HuH-7 (cell line): ENCODE measurements at places on chromosomes 2 and 18.

GRCh38 chr2:236177967-236178889, 10.0 kb upstream of the GBX2 start:
- DNase-seq = peak; percentile 85

- no peak for DNase-seq
These were observed 17.7 kb upstream of the SP3 start for GRCh38 chr2:173982918-173983317.

- no peak for DNase-seq
These were observed 21.6 kb upstream of the VPS4B start for GRCh38 chr18:63443829-63444228.

DNA sequence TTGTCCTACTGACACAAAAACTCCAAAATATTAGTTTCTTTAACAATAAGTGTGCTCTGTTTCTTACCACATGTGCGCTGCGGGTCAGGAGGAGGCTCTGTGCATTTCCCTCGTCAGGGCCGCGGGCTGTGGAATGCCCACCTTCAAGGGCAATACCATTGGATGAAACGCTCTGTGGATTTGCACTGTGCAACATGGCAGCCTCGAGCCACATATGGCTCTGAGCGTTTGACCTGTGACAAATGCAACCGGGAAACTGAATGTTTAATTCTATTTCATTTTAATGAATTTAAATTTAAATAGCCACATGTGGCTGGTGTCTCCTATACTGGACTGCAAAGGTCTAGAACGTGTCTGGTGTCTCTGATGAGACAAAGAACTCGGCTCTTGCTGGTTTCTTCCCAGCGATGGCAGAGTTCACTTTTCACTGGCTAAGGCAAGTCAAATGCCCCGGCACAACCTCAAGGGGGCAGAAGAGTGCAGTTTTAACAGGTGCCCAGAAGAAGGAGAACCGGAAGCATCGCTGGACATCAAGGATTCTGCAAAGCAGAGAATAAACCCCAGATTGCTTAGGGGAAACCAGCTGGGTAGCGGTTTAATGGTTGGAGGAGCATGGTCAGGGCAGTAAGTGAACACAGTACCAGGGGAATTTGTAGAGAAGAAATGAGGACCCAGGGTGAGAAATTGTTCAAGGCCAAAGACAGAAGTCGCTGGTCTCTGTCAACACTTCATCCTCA, 37.0 kb upstream of the TMEM18 start:
- DNase-seq = peak; percentile 26

DNA sequence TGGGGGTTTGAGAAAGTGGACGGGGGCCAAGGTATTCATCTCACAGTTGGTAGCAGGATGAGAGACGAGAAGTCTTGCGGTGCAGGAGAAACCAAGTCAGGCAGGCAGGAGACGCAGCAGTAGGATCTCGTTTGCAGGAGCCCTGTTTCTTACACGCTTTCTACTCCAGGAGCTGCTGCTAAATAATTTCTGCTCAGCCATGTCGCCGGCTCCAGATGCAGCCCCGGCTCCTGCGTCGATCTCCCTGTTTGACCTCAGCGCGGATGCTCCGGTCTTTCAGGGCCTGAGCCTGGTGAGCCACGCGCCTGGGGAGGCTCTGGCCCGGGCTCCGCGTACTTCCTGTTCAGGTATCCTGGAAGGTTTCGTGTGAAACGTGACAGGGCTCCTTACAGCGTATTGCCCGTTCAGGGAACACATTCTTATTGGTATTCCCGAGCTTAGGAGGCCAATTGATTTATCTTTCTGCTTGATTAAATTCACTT, 494 bp downstream of the ANKZF1 start:
- peak; percentile 44 for DNase-seq

DNA sequence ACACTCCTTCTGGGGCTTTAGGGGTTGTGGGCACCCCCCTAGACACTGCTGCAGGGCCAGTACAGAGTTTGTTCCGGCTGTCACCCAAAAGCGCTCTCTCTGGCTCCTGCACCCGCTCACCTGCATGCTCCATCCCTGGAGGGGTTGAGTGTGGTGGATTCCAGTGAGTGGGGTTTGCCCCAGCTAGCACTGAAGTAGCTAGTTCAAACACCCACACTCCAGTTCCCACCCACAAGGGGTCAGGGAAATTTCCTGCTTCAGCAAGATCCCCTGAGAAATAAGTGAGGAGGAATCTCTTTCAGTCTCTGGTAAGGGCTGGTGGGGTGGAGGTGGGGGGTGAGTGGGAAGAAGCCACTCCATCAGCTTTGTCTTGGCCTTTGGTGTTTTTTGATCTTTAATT, 73.6 kb downstream of the TMEM17 start:
- DNase-seq = no peak

GRCh38 chr2:30706534-30707303, 100.5 kb downstream of the CAPN13 start:
- DNase-seq = peak; percentile 34

GRCh38 chr2:228072669-228073068, 108.8 kb downstream of the SPHKAP start:
- no peak for DNase-seq

GRCh38 chr2:157426477-157426994, 17.4 kb downstream of the CYTIP start:
- no peak for DNase-seq

GRCh38 chr2:230225486-230225885, at the start of gene SP140:
SP140 (plus strand) TSS chr2:230225736; CDS start chr2:230225845, 109 bp downstream.
- DNase-seq = no peak

DNA sequence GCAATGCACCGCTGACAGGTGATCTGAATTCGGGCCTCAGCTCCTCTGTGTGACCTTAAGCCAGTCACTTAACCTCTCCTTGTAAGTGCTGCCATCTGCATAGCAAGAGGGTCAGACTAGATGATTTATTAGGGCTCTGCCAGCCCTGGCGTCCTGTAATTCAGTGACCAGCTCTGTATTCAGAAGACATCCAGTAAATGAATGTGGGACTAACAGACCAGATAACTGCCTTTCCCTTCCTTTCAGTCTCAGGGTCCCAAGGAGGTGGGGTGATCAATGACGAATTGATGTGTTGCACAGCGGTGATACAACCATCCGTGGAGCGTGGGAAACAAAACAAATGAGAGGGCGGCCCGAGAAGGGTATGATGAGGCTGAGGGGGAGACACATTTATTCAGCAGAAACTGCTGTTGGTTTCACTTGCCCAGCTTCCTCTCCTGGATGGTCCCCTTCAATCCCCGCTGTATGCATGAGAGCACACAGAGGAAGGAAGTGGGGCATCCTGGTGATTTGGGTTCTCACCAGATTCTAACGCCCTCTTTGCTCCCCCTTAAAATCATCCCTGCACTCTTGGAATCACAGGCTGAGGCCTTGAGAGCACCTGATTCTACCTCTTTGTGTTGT, 92.8 kb downstream of the VIT start:
- no peak for DNase-seq

- no peak for DNase-seq
These were observed 193.7 kb downstream of the RND3 start for GRCh38 chr2:150293771-150294170.

GRCh38 chr2:29450596-29451222, 335.5 kb downstream of the CLIP4 start:
- DNase-seq = no peak

DNA sequence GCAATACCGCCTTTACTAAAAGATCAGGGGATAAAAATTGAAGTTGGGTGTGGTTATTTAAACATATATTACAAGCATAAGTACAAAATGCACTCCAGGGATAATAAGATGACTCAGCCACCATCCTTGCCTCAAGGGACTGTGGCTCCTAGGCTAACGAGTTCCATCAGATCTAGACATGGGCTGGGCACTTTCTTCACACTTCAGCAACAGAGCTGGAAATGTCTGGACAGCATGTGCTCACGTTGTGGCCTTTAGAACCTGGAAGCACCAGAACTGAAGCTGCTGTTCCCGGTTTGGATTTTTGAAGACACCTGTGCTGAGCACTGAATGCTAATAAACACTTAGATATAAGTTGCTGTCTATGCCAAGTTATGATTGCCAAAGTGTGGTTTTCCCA, 384.2 kb upstream of the SALL3 start:
- DNase-seq = no peak

GRCh38 chr2:213315168-213315876, 31.1 kb downstream of the SPAG16 start:
- DNase-seq = no peak

- DNase-seq = no peak
These were observed 80.5 kb downstream of the RDH14 start for GRCh38 chr2:18479947-18480369.

DNA sequence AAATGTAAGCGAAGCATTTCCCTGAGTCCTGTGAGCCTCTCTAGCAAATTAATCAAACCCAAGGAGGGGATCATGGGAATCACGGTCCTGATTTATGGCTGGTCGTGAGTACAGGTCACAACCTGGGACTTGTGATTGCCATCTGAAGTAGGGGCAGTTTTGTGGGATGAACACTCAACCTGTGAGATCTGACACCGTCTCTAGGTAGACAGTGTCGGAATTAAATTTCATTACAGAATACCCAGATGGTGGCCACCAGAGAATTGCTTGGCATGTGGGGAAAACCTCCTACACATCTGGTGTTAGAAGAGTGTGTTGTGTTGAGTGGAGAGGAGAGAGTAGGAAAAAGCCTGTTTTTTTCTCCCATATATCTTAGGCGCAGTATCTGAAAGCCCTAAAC, 12.5 kb downstream of the CAPN14 start:
- no peak for DNase-seq

- DNase-seq = no peak
These were observed 152.0 kb upstream of the REG3G start for GRCh38 chr2:78873526-78873925.

- DNase-seq = no peak
These were observed 2.9 kb upstream of the WDR7 start for GRCh38 chr18:56647951-56648893.

- no peak for DNase-seq
These were observed 188.1 kb downstream of the ARL4C start for GRCh38 chr2:234308813-234309195.

- DNase-seq = no peak
These were observed 23.9 kb downstream of the SESTD1 start for GRCh38 chr2:179240481-179241451.

DNA sequence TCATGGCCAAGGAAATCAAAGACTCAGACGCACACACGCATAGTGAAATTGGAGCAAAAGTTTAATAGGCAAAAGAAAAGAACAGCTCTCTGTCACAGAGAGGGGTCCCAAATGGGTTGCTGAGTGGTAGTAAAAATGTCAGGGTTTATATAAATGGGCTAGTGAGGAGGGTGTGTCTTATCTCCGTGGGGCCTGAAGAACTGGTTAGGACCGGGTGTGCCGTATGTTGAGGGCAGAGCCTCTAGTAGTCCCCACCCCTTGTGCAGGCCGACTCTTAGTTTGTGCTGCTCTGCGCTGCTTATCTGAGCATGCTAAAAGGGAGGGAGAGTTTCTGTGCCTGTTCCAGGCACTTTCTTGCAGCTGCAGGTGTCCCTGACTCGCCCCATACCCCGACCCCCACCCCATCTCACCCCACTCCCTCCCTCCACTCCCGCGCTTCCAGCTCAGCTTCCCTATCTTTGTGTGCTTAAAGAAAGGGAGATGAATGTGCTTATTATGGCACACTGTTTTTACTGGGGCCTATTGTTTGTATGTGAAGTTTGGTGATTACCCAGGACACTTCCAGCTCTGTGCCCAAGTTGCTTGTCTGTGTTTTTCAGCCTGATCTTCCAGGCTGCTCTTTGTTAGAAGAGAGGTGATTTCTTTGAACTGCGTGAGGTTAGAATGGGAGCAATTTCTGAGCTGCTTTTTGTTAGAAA, 167.4 kb downstream of the SPAG16 start:
- peak; percentile 23 for DNase-seq

GRCh38 chr2:128986867-128987268, 668.2 kb upstream of the HS6ST1 start:
- DNase-seq = no peak

DNA sequence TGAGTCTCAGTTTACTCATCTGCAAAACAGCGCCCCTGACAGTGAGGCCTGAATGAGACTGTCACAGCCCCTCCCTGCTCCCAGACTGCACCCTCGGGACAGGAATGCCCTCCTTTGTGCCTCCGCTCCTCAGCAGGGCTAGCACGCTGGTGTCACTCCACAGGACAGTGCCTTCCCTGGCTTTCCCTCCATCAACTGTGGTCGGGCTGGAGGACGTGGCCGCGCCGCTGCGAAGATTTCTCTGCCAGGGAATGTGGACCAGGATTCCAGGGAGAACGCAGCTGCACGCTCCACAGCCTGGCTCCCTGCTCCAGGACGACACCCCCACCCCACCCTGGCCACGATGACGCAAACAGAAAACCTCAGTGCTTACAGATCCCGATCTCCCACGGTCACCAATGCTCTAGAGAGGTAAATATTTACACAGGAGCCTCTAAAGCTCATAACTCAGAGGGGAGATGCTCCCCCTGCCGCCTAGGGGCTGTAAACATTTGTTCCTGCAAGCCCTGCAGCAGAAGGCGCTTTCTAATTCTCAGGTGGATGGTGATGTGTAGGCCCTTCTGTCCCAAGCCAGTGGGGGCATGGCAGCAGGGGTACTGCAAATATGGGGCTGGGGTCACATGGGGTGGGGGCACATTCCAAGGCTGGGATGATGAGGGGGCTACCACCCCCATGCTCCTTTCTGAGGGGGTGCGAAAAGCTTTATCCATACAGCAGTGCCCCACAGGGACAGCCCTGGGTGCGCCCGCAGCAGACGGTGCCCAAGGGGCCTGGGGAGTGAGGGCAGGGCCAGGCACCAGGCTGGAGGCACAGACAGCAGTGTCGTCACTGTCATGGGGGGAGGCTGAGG, 12.4 kb downstream of the HS6ST1 start:
- DNase-seq = peak; percentile 92

DNA sequence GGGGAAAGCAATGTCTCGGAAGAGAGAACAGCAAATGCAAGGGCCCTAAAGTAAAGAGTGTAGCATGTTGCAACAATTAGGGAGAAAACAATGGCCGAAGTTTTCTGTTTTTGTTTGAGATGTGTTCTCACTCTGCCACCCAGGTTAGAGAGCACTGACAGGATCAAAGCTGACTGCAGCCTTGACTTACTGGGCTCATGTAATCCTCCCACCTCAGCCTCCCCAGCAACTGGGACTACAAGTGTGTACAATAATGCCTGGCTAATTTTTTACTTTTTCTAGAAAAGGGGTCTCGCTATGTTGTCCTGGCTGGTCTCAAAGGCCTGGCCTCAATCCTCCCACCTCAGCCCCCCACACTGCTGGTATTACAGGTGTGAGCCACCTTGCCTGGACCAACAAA, 23.9 kb downstream of the MEMO1 start:
- no peak for DNase-seq

DNA sequence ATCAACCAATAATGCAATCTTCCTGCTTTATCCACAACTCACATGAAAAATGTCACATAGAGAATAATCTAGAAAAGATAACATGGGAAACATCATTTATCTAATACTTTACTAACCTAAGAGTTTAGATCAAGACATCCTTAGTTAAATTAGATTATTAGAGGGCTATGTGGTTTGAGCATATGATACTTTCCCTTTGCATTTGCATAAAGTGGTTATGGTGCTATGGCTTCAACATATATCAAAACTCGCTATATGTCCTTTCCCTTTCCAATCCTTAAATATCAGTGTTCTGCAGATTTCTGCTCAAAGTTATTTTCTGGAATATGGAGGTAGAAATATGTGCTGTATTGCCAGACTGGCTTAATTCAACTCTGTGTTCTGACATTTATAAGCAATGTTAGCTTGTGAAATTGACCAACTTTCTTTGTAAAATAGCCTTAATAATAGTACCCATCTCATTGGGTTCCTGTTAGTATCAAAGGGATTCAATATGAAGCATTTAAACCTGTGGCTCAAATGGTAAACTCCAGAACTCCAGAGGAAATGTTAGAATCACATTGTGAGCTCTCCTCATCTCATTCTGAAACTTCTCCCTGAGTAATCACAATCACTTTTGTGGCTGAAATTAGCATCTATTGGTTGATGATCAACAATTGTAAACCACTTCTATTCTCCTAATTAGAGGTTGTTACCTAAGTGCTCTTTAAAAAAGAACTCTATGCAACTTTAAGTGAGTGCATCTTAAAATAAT, 1089.9 kb upstream of the SLC39A10 start:
- DNase-seq = no peak
